Breast epithelium (tissue), 4 donors: ENCODE measurements at places on chromosomes 5 and 9. TPM values are rescaled to one million over a fixed set of nuclear protein-coding genes. Genes with fewer than 3 reads are reported as not detected.

GRCh38 chr5:37055383-37055990 is 178.9 kb downstream of the NIPBL start:
- no peaks in the 10 kb centered on the region for H3K4me1 ChIP-seq
- H3K27ac ChIP-seq: no peak overlapping the region
- no peaks in the 10 kb centered on the region for H3K27me3 ChIP-seq
- DNase-seq: no peak
- peaks cover 10% of the 10 kb centered on the region for H3K36me3 ChIP-seq

Gene TRAF1
- 8.6 TPM for total RNA-seq

- H3K36me3 ChIP-seq: no peaks in the 10 kb centered on the region
- no peak for DNase-seq
- H3K4me1 ChIP-seq: no peaks in the 10 kb centered on the region
- H3K27me3 ChIP-seq: no peaks in the 10 kb centered on the region
Observed at GRCh38 chr9:109411069-109411761, 86.9 kb downstream of the PTPN3 start.

- no peak overlapping the region for H3K4me3 ChIP-seq
- DNase-seq: no peak
Observed at GRCh38 chr5:150213530-150213929, 23.7 kb downstream of the SLC6A7 start.

Gene SHOC1
- not detected for total RNA-seq

Gene DOCK2
- total RNA-seq: 43.8 TPM
